Activated CD8-positive, alpha-beta T cell treated with anti-CD3 and anti-CD28 coated beads for 36 hours (primary cell): ENCODE measurements at places on chromosomes 16 and 17. TPM values are rescaled to one million over a fixed set of nuclear protein-coding genes. Genes with fewer than 3 reads are reported as not detected.

DNA sequence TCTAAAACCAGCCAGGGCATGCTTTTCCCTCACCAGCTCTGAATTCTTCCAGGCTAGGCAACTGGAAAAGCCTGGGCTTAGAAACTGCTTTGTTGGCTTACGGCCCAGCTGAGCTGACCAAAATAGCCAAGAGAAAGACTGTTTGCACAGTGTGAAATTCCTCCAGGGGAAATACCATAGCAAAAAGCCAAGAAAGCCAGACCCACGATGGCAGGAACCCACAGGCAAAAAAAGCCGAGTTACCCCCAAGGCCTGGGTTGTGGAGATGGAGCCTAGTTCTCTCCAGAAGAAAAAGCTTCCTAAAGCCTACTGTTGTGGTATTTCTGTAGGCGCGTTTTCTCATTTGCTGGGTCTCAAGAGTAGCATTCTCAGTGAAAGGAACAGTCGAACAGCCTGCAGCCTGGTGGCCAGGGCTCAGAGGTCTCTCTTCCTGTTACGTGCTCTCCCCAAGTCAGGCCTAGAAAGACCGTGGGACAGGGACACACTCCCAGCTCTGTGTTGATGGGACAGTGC lies 9.2 kb downstream of the SP2 start:
- H3K4me1 ChIP-seq, result peaks cover 27% of the 10 kb centered on the region
- H3K4me3 ChIP-seq, result no peak overlapping the region
- H3K27ac ChIP-seq, result no peak overlapping the region
- peaks cover 15% of the 10 kb centered on the region for H3K36me3 ChIP-seq
- no peaks in the 10 kb centered on the region for H3K27me3 ChIP-seq
- no peak for DNase-seq

GRCh38 chr17:41792845-41793783 lies 6.6 kb upstream of the JUP start:
- H3K27ac ChIP-seq, result no peak overlapping the region
- H3K4me1 ChIP-seq, result peaks cover 15% of the 10 kb centered on the region
- peaks cover 4% of the 10 kb centered on the region for H3K27me3 ChIP-seq
- no peaks in the 10 kb centered on the region for H3K36me3 ChIP-seq

GRCh38 chr16:69396187-69397061 lies 10.6 kb upstream of the TERF2 start:
- DNase-seq, result peak; percentile 84
- peak overlapping the region; percentile 76 for H3K27ac ChIP-seq
- H3K36me3 ChIP-seq, result no peaks in the 10 kb centered on the region
- H3K27me3 ChIP-seq, result peaks cover 3% of the 10 kb centered on the region
- peaks cover 24% of the 10 kb centered on the region for H3K4me1 ChIP-seq

GRCh38 chr16:78609402-78610274 lies 510.2 kb downstream of the WWOX start:
- no peaks in the 10 kb centered on the region for H3K27me3 ChIP-seq
- no peak overlapping the region for H3K4me3 ChIP-seq
- peaks cover 1% of the 10 kb centered on the region for H3K4me1 ChIP-seq
- no peaks in the 10 kb centered on the region for H3K36me3 ChIP-seq
- H3K27ac ChIP-seq, result no peak overlapping the region

The TSPOAP1 gene
- 21.1 TPM for total RNA-seq

The HIGD1B gene
- total RNA-seq, result not detected

The SLC7A6 gene
- total RNA-seq, result 73.8 TPM

The FOXC2 gene
- not detected for total RNA-seq

The ABCC6 gene
- total RNA-seq, result not detected

The IRF8 gene
- 224 TPM for total RNA-seq

The VASN gene
- total RNA-seq, result not detected
